ENCODE measurements at places on chromosomes 5 and 9.
A peak's percentile ranks its signal among the peaks of the same experiment; 100 is the strongest.

GRCh38 chr5:107435061-107435460, 235.7 kb downstream of the EFNA5 start:
- no peak for DNase-seq

GRCh38 chr9:81874931-81875330, 53.3 kb upstream of the SPATA31D4 start:
- DNase-seq = no peak

DNA sequence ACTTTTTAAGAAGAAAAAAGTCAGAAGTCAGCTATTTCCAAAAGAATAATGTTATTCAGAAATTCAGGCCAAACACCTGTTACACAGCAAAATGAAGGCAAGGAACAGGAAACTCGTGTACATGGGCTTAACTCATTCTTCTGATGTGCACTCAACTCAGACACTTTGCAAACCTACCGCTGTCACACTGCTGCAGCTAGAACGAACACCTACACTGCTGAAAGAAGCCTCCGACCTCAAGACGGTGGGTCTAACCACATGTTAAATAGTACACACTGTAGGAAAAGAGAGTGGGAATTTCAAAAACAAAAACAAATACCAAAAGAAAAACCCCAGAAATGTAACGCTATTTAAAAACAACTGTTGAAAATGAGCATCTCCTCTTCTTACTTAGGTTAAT, 384.5 kb downstream of the IRX1 start:
- no peak for DNase-seq

DNA sequence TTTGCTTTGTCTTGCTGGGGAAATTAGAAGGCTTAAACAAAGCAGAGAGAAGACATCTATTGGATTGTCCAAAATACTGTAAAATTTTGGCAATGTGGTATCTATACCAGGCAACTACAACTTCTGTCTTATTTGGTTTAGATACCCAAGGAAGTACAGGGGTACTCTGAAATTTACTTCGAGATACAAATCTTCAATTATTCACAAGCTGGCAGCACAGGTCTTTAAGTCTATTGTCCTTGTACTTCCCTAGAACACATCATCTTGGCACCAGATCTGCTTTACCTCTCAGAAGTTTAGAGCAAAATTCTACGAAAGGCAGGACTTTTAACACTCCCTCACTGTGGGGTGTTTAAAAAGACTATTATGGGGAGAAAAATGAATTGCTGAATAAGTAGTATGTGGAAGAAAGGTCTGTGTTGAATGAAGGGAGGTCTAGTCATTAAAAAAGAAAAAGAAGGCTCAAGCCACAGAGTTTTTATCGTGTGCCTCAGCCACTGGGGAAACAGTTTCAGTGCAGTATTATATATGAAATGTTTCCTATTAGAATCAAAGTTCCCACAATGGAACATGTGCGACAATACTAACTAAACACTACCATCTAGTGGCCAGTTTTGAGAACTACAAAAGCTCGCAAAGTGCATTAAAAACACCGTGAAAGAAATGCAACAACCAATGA, 93.7 kb downstream of the PDE4D start:
- DNase-seq = peak; percentile 57

- DNase-seq = no peak
Observed at GRCh38 chr9:128244091-128244836, 31.5 kb downstream of the GOLGA2 start.

- DNase-seq = no peak
Observed at GRCh38 chr5:20020247-20020646, 32.2 kb upstream of the CDH18 start.

DNA sequence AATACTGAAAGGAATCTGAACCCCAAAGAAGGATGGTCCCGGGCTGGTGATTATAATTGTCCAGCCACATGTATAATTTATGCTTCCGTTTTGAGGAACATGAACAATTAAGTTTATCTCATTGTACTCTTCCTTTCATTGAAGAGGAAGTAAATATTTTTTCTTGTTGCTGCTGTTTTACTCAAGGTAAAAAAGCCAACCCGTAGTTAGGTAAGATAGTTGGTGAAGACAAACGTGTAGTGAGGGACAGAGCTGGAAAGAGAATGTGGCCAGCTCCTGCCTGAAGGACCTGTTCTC, 5.1 kb downstream of the RCL1 start:
- DNase-seq = no peak

GRCh38 chr9:33315371-33315770, 25.1 kb downstream of the NFX1 start:
- no peak for DNase-seq

- DNase-seq = no peak
Observed at GRCh38 chr5:167528651-167529050, 762.8 kb upstream of the WWC1 start.

DNA sequence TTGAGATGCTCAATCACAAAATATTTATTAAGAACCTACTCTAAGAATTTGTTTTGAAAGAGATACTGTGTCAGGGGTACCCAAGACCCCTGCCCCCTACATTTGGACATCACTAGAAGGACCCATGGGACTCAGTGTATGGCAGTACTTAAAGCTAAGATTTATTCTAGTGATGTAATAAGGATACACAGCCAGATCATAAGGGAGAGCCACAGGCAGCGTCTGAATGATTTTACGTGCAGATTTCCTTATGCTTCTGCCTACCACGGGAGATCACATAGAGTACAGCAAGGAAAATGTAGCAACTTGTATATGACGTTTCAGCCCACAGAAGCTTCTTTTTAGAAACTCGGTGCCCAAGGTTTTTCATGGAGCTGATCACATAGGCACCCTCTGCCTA, 172.9 kb downstream of the DEPDC1B start:
- no peak for DNase-seq

GRCh38 chr5:150675069-150675468, 14.0 kb downstream of the MYOZ3 start:
- no peak for DNase-seq

- DNase-seq = no peak
Observed at GRCh38 chr5:73274881-73275663, 102.1 kb downstream of the TMEM174 start.

GRCh38 chr9:5593904-5594303, 35.0 kb upstream of the RIC1 start:
- no peak for DNase-seq

- no peak for DNase-seq
Observed at GRCh38 chr5:109532773-109533364, 123.1 kb upstream of the PJA2 start.

DNA sequence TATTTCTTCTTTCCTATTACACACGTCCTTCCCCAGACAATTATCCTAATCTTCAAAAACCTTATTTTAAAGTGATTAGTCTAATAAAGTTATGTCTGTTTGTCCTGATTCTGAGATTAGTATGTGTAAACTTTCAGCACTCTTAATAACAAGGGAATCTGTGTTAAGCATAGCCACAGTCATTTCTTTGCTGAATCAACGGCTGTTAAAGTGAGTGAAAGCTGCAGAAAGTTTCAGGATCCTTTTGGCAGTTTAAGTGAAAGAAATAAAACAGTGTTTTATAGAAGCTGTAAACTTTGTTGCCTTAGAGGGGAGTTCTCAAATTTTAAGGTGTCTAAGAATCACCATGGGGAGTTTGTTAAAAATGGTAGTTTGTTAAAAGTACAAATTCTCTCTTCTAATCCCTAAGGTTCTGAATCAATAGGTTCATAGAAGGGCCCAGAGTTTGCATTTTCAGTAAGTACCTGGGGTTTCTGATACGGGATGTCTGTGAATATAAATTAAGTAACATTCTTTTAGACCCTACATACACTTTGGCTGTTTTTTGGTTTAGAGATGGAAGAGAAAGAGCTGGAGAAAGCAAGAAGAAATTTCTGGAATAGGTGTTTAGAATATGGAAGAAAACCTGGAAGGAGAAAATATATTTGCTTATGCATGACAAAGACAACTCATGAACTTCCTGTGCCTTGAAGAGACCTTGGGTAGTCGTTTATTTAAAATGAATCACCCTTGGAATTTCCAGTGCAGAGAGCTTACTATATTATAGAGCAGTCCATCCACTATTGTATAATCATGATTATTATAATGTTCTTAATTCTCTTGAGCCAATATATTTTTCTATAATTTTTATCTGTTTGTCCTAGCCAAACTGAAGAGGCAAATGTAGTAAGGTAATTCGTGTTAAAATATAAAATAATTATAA, 45.7 kb downstream of the SCAMP1 start:
- DNase-seq = no peak

DNA sequence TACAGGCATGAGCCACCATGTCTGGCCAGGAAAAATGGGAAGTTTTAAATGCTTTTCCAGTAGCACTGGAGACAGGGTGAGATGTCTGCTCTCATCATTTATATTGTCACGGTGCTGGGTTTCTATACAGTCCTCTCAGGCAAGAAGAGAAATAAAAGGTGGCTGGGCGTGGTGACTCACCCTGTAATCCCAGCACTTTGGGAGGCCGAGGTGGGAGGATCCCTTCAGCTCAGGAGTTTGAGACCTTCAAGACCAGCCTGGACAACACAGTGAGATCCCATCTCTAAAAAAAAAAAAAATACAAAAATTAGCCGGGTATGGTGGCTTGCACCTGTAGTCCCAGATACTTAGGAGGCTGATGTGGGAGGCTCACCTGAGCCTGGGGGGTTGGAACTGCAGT, 4.8 kb upstream of the GRIN1 start:
- DNase-seq = no peak

DNA sequence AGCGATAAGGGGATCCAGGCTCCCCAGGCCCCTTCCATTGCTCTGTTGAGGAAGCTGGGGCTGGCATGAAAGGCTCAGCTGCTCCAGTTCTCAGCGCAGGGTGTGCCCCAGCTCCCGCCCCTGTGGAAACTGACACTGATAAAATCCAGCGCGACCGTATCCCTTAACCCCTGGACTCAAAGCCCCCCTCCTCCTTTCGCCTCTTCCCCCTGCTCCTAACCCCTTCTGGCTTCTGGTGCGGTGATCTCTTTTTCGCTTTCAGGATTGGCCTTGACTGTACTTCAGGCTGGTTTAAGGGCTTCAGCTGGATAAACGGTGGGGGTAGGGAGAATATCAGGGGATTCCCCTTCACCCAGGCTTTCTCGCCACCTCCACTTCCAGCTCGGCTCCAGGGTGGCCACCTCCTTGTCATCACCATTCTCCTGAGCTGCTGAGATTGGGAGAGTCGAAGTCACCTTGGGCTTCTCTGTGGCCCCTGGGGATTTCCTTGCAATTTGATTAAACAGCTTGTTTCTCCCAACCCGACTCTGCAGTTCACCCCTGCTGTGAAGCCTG, 843 bp downstream of the BSPRY start:
- no peak for DNase-seq

- no peak for DNase-seq
Observed at GRCh38 chr5:16707168-16707868, 90.5 kb upstream of the RETREG1 start.

GRCh38 chr9:124932333-124932732, 8.6 kb downstream of the GOLGA1 start:
- no peak for DNase-seq

DNA sequence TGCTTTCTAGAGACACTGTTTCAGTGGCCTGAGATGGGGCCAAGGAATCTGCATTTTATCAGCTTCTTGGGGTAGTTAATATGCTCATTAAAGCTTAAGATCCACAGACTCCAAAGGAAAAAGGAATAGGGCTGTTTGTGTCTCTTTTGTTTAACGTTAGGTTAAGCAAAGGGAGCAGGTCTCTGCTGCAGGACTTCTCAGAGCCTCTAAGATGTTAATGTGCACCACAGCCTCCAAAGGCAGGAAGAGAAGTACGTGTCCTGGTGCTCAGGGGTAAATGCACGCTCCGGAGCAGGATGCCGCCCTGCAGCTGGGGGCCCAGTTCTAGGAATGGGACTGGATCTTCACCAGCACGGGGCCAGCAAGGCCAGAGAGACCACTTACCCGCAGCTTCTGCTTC, 19.6 kb downstream of the SPARC start:
- no peak for DNase-seq

DNA sequence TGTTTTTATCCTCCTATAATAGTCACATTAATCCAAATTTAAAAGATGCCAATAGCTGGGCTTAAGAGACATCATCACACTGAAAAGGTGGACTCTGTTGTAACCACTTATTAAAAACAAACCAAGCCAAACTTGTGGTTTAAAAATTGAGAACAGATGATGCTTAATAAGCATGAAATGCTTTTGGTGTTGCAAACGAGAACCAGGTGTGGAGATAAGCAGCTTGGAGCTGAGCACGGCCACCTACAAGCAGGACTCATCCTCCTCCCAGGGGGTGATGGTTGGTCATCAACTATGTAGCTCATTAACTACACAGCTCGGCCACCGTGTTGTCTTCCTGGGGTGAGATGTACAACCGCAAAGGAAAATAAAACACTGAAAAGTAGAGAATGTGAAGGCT, 154.4 kb downstream of the NPR3 start:
- no peak for DNase-seq

- no peak for DNase-seq
Observed at GRCh38 chr9:87451149-87451548, 46.5 kb upstream of the DAPK1 start.

DNA sequence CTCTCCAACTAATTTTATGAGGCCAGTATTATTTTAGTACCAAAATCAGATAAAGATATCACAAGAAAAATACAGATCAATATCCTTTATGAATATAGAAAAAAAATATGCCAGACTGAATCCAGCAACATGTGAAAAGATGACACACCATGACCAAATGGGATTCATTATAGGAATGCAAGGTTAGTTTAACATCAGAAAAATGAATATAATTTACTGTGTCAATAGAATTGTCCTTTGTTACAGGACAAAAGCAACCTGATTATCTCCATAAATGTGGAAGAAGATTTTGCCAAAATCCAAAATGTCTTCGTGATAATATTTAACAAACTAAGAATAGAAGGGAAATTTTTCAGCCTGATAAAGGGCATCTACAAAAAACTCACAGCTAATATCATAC, 66.4 kb upstream of the DAB2 start:
- no peak for DNase-seq

DNA sequence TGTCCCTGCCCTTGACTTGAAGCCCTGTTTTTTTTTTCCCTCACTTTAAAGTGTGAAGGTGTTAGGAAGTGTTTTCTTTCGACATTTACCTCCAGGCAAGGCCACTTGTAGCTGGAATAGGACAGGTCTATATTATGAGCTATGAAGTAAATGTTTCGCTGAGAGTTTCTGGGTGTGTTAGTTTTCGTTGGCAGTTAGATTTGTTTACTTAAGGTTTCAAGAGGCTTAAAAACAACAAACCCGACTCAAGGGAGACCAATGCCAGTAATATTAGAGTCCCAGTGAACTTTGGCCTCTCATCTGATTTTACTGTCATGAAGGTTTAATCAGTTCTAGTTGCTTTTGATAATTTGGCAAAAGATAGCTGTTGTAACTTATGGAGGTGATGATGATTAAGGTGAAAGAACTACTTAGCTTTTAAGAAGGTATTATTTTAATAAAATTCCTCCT, 25.2 kb downstream of the OCLN start:
- DNase-seq = no peak

- no peak for DNase-seq
Observed at GRCh38 chr9:132351404-132352045, 3.3 kb downstream of the SETX start.

GRCh38 chr5:91898019-91898418, 514.9 kb upstream of the ARRDC3 start:
- no peak for DNase-seq

- DNase-seq = no peak
Observed at GRCh38 chr9:73371801-73372200, 220.1 kb downstream of the ANXA1 start.

Data from neuronal stem cell (in vitro differentiated cells).